Neural crest cell (in vitro differentiated cells): ENCODE measurements at places on chromosomes 7 and 10. TPM values are rescaled to one million over a fixed set of nuclear protein-coding genes. Genes with fewer than 3 reads are reported as not detected.

The PARD3 gene
- total RNA-seq: 50.1 and 51.2 TPM in 2 replicates

The CADPS2 gene
- total RNA-seq: 3.1 and 3.7 TPM in 2 replicates

GRCh38 chr7:7564323-7564780, 2.3 kb upstream of the MIOS start:
- no peak for DNase-seq

The JAKMIP3 gene
- total RNA-seq: 0.25 and 0.40 TPM in 2 replicates

DNA sequence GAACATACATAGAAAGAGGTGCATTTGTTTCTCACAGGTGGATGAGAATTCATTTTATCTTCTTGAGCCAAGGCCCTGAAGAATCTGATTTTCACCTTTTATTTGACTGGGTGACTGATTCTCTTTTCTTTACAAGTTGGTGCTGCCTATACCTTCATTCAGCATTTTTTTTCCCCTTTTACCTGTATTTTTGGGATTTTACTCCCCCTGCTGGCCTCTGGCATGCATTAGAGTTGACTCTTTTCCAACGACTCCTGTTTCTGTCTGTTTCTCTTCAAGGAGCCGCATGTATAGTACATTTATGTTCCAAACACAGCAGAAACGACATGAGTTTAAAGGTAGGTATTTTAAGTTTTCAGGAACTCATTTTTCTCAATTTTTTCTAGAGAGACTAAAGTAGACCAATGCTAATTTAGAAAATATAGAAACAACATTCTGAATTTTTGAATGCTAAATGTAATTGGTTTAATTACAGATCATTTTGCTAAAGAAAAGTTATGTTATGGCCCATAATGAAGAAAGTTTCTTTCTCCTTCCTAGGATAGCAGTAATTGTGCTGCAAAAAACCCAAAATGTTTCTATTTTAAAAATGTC, 149.8 kb upstream of the HDAC9 start:
- peak; percentile 50 for DNase-seq

The PTN gene
- 228 and 240 TPM in 2 replicates for total RNA-seq

GRCh38 chr10:23203369-23204325, 11.5 kb downstream of the PTF1A start:
- DNase-seq: no peak

GRCh38 chr10:132942101-132943057, at the start of gene CFAP46:
Gene CFAP46 (minus strand): TSS chr10:132942570. CDS start chr10:132942484, 86 bp downstream.
- peak; percentile 71 for DNase-seq

- no peak for DNase-seq
Observed at GRCh38 chr10:30752481-30752881, 122.9 kb upstream of the LYZL2 start.

DNA sequence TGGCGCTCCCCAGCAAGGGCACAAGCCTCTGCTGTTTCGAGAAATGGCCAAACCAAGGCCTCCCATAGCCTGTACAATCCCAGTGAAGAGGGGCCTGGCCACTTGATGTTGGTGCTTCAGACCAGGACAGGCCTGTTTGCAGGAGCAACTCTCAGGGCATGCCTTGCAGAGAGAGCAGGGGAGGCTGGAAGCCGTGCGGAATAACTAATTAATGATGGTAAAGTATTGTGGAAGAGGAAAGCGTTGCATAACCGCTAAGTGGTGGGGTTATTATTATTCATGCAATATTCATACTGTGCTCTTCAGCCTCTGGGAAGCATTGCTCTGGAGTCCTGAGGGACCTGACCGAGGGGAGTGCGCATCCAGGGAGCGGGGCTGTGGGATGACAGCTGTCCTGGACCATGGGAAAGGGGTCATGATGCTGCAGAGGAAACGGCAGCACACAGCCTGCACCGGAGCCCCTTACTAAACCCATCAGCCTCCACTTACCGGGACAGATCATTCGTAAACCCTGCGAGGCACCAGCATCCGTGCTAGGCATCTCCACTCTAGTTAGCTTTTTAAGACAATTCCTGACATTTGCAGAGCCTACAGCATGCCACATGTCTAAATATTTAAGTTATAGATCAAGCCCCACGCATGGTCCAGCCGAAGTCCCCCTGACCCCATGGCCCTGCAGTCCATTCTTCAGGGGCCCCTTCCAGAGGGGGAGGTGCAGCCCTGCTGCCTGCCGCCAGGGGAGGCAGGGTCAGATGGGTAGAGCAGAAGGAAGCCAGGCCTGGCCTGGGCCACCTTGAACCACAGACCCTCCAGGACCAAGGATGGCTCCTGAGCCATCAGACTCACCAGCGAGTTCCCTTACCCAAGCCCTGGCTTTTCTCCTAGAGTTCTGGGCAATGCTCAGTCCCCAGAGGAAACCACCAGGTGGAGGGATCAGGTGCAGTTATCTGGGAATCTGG, 11.6 kb downstream of the TMEM273 start:
- no peak for DNase-seq

GRCh38 chr7:151316896-151317295, 24.7 kb upstream of the NUB1 start:
- no peak for DNase-seq

DNA sequence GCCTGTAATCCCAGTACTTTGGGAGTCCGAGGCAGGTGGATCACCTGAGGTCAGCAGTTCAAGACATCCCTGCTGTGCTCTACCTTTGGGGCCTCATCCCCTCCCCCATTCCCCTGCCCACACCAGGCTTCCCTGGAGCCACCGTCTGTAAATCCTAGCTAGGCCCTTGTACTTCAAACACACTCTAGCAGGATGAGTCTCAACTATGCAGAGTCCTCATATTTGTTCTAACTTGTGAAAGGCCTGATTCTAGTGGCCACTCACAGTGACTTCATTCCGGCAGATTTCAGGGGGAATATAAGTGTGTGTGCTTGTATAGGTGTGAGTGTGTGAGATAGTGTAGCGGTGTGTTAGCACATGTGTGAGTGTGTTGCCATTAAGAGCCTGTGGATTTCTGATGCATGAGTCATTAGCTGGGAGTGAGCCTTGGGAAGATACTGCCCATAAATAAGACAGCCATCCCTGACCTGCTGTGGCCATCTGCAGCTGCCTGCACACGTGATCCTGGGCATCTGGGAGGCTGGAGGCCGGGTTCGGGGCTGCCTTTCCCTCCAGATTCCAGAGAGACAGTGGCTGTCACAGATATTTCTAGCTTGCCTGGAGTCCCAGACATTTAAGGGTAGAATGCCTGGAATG, 1.7 kb upstream of the NEURL1 start:
- DNase-seq: no peak

GRCh38 chr7:13144673-13145072, 457.2 kb downstream of the ARL4A start:
- DNase-seq: no peak

DNA sequence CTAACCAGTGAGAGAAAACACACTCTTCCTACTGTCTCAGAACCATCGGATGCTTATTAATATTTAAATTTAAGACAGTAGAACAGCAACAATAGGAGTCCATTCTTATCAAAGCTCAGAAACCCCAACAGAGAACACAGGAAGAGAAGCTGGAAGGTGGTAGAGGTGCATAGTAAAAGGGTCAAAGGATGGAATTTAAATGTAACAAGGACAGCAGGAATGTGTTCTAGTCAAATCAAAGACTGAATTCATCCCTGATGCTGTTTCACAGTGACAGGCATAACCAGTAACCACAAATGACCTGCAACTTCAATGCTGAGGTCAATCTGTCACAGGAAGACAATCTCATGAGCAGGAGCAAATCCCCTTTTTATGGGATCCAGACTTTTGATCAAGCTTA, 1259.7 kb downstream of the XPNPEP1 start:
- DNase-seq: no peak

DNA sequence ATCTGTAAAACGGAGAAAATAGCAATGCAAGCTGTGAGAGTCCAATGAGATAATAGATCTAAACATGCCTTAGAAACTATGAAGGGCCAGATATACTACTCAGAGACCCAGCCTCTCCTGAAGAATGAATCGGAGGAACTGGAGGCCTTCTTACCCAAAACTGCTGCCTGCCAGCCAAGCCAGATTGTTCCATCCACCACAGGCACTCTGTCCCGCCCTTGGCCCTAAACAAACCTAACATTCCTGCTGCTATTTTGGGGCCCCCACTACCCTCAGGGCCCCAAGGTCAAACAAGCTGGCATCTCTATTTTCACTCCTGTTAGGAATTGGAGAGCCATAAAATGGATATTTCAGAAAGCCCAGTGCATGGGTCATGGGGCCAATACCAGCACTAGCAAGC, 48.0 kb upstream of the HMX3 start:
- DNase-seq: no peak

- DNase-seq: no peak
Observed at GRCh38 chr7:95609277-95609971, 13.1 kb upstream of the PDK4 start.

DNA sequence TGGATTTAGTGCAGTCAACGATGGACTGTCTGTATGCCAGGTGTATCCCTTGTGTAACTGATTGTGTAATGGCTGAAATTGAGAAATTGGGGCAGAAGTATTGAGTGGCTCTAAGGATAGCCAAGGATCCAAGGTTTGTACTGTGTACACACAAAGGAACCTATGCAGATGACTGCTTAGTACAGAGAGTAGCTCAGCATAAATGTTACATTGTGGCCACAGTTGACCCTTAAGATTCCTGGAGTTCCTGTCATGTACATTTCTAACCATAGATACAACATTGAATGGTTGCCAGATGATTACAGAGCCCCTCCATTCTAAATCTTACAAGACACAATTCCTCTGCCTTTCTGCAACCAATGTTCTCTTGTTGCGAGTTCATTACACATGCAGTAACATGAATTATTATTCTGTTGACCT, 25.3 kb downstream of the CCDC126 start:
- no peak for DNase-seq

The PON2 gene
- 92.3 and 97.1 TPM in 2 replicates for total RNA-seq

The WNT8B gene
- total RNA-seq: 3.8 and 4.2 TPM in 2 replicates
